ENCODE measurements at places on chromosomes 4 and X.

DNA sequence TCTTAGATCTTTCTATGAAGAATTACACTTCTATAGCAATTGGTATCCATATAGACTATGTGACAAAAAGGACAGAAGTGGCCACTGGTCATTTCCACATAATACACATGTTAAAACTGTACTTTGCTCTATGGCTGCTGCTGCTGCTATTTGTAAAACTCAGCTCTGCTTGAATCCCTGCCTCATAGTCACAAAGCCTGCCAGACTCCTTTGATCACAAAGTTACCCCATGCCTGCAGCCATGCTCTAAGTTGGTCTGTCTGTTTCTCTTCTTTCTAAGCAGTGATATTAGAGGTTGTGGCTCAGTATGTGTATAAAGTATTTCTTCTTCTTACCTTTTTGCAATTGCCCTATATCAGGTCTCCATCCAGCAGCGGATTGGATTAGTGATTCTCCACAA, 210.9 kb downstream of the GRID2 start:
- DNase-seq, result no peak

DNA sequence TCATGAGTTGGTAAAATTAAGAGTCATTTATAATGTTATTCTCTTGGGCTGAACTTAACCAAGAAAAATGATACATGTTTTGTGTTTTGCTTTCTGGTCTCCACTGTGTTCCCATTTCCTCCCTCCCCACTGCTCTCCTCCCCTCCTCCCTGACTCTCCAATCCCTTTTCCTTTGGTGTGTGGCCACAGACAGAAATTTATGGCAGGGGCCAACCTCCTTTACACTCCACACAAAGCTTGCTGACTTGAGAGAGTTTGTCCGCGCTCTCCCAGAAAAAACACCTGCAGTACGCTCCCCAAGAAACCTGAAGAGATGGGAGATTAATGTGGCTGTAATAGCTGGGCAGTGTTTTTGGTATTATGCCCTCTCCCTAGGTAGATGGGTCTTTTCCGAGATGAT, 88.9 kb downstream of the ALPK1 start:
- no peak for DNase-seq

DNA sequence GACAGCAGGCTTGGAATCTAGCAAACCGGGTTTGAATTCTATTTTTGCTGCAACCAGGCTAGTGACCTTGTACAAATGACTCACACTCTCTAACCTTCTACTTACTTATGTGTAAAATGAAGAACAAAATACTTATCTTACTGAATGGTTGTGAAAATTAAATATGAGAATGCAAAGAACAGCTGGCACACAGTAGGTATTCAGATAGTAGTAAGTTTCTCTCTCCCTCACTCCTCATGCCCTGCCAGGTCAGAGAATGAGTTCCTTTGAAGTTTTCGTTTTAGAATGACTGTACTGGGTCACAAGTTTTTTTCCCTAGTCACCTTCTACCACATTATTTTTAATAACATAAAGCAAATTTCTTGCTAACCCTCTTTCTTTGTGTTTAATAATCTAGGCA, 33.0 kb downstream of the CISD2 start:
- no peak for DNase-seq

DNA sequence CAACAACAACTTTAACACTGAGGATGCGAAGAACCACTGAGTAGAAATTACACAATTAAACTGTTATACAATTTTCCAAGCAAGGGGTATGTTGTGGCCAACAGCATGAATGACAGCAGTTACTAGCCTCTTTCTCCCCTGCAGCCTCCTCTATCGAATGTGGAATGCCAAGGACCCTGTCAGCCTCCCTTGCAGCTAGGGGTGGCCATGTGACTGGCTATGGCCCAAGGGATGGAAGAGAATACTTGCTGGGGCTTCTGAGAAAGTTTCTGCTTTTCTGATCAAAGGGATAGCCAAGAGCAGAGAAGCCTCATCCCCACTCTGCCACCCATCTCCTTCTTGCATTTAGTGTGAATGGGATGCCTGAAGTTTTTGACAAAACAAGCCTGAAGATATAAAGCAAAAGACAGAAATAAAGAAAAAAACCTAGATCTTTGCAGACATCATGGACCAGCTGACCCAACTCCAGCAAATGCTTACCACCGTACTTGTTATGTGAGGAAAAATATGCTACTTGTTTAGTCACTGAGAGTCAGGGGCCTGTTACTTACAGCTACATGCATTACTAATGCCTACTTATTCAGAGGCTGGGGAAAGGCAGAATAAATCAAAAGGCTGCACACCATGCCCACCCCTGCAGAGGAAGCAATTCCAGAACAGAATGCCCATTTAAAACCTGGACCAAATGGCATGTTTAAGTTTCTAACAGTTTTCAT, 32.0 kb downstream of the DCTD start:
- DNase-seq, result no peak

DNA sequence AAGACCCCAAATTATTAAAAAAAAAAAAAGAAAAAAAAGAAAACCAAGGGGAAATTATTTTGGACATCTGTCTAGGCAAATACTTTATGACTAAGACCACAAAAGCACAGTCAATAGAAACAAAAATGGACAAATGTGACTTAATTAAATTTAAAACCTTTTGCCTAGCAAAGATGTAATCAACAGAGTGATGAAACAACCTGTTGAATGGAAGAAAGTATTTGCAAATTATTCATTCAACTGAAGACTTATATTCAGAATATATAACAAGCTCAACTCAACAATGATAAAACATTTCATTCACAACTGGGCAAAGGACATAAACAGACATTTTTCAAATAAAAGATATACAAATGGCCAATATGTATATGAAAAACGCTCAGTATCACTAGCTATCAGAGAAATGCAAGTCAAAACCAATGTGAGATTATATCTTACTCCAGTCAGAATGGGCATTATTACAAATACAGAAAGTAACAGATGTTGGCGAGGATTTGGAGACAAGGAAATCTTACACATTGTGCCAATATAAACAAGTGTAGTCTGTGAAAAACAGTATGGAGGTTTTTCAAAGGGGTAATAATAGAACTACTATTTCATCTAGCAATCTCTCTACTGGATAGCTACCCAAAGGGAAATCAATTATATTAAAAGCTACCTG, 67.1 kb downstream of the FAAH2 start:
- DNase-seq, result no peak

DNA sequence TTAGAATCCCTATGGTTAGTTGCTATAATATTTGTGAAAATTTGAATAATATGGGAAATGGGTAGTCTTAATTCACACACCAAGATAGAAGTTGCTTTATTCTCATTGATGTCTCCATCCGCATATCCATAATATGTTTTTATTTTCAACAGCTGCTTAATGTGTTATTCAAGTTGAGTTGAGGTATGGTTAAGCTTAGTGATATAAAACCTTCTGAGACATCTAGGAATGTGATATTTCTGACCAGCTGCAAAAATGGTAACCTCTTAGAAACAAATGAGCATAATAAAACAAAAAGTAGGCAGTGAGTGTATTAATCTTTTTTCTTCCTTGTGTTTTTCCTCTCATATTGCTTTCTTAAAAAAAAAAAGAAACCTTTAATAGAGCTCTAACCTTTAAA, 172.9 kb downstream of the TENM3 start:
- DNase-seq, result no peak

DNA sequence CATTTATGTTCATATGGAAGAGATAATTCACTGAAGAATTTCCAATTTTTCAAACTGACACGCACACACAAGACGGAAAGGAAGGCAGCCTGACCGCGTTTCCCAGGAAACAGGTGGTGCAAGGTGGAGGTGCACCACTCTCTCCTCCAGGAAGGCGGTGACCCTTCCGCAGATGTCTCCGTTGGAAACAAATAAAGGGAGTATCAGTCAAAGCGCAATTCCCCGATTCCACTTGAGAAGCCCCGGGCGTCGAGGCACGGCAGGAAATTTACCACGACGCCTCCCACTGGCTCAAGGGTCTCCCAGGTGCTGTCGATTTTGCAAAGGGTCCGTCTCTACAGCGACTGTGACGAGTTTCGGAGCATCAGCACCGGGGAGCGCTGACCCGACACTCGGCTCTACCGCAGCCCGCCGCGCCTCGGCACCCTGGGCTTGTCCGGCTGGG, 770 bp upstream of the TIGD2 start:
- DNase-seq, result no peak

- no peak for DNase-seq
Measured at GRCh38 chr4:157824021-157824420, 348.8 kb downstream of the GASK1B start.

- no peak for DNase-seq
Measured at GRCh38 chrX:6678313-6678712, 143.4 kb upstream of the VCX3A start.

DNA sequence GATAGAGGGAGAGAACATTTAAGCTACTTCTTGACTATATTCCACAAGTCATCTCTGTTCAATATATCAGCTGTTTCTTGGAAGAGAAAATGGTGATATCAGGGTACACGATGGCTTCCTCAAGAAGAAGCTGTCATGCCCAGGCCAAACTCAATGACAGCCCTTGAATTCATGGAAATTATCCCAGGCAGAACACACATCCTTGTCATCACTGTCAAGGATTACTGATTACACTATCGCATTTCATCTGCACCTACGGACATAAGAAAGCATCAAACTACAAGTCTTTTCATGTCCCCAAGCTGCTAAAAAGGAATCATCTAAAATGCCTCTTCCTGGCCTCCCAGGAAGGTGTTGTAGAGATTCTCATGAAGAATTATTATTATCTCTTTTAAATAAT, 165.2 kb upstream of the SLC7A11 start:
- no peak for DNase-seq

DNA sequence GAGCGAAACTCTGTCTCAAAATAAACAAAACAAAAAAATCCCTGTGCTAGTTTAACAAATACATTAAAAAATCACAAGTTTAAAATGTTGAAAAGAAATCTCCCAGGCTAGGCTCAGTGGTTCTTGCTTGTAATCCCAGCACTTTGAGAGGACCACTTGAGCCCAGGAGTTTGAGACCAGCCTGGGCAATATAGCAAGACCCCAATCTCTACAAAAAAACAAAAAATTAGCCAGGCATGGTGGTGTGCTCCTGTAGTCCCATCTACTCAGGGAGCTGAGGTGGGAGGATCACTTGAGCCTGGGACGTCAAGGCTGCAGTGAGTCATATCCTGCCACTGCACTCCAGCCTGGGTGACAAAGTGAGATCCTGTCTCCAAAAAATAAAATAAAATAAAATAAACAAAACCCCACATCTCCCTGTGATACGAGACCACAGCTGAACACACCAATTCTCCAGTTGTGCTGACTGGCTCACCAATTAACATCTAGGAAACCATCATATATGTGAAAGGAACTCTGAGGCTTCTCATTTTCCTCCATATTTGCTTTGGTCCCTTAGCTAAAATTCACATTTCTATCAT, 7.3 kb downstream of the RPS4X start:
- peak; percentile 72 for DNase-seq

DNA sequence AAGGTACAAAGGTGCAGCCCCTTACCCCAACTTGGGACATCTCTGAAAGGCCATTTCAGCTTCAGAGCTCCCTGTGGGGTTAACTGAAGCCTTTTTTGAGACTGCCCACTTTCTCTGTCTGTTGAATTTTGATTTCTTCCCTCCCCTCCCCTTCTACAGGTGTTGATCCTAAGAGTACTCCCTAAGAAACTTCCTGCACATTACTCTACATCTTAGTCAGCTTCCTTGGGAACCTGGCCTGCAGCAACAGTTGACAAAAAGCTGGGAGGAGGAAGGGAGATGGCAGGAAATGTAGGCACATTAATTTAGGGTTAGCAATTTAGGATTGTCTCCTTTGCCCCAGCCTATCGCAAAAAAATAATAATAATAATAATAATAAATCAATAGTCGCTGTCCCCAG, 1.2 kb upstream of the IDS start:
- no peak for DNase-seq

GRCh38 chrX:131840799-131841495, 182.2 kb upstream of the STK26 start:
- DNase-seq, result no peak

DNA sequence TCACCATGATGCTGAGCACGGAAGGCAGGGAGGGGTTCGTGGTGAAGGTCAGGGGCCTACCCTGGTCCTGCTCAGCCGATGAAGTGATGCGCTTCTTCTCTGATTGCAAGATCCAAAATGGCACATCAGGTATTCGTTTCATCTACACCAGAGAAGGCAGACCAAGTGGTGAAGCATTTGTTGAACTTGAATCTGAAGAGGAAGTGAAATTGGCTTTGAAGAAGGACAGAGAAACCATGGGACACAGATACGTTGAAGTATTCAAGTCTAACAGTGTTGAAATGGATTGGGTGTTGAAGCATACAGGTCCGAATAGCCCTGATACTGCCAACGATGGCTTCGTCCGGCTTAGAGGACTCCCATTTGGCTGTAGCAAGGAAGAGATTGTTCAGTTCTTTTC, 4.0 kb downstream of the HNRNPH2 start:
- DNase-seq, result no peak

DNA sequence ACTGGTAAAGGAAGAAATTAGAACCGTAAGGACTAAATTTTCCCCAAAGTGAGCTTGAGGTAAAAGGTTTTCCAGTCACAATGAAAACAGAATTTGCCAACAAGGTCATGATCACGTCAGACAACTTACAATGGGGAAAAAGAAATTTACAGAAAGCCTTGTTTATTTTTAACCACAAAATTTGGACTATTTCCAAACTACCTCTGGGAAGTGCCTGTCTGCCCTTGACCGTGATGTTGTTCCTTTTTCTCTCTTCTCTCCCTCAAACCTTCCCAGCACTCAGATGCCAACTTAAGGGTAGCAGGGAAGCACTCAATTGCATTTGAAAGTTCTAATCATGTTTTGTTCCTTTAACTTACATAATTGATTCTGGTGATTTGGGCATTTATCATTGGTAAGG, 32.5 kb downstream of the MEPE start:
- DNase-seq, result no peak

DNA sequence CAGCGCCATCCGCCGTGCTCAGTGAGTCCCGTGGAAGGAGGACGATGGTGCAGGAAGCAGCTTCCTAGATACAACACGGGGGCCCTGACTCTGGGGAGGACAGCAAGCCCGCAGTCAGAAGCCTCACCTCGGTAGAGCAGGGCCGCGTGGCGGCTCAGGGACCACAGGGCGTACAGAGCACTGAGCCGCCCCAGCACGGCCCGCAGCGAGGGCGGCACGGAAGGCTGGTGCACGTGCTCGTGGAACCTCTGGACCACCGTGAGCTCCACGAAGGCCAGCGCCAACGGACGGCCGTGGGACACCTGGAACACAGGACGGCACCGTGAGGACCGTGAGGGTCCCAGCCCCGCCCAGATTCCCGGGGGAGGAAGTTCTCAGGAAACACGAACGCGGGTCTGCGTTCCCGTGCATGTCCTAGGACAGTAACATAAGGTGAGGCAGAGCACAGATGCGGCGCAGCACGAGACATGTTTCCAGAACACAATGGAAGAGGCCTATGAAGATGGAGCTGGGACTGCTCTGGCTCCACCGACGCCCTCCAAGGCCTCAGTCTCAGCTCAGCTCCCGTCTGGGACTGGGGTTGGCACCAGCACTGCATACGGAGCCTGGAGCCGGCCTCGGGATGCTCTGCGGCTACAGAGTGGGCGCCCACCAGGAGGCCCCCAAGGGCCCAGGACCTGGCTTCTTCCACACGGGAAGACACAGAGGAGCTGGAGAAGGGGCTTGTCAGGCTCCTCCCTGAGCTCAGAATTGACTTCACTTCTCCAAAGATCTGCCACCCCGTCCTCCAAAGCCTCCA, 65.5 kb downstream of the ACOX3 start:
- DNase-seq, result no peak

GRCh38 chrX:8313844-8314243, 142.8 kb upstream of the VCX2 start:
- no peak for DNase-seq
